ENCODE measurements at places on chromosomes 4 and X.

DNA sequence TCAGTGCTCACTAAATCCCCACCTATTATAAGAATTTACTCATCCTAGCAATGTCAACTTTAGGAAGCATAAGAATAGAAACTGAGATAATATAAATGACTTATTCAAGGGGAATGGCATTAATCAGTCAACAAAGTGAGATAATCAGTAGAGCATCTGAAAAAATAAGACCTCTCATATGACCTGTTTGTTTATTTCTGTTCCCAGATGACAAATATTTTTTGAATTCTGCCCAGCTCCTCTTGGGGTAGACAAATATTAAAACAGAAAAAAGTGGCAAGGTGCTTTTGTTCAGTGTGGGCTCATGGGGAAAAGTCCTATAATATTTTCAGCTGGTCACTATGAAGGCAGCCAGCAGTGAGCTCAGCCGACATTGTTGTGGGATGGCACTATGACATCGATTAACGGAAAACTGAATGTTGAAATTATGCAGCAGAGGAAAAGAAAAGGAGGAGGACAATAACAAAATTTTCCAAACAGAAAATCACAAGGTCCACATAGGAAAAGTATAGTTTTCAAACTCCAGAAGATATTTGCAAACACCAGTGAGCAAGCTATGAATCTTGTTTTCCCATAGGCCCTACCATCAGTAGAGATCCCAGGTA lies 109.6 kb downstream of the ANXA3 start:
- DNase-seq = no peak

- DNase-seq = no peak
Observed at GRCh38 chr4:91127192-91127591, 1000.0 kb downstream of the CCSER1 start.

GRCh38 chr4:1246901-1247863 lies 1.7 kb downstream of the CTBP1 start:
- no peak for DNase-seq

DNA sequence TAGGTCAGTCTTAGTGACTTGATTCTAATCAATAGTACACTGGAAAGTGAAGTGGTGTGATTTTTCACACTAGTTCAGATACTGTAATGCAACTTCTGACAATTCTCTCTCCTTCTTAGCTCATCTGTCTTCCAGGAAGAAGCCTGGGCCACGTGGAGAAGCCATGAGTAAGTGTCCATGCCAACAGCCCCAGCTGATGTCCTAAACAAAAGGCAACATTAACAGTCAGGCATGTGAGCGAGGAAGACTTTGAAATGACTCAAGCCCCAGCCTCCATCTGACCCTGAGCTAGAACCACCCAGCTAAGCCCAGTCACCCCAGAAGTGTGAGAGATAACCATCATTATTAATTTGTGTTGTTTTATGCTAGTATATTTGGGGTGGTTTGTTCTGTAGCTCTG lies 115.7 kb upstream of the MAGEB16 start:
- DNase-seq = no peak

DNA sequence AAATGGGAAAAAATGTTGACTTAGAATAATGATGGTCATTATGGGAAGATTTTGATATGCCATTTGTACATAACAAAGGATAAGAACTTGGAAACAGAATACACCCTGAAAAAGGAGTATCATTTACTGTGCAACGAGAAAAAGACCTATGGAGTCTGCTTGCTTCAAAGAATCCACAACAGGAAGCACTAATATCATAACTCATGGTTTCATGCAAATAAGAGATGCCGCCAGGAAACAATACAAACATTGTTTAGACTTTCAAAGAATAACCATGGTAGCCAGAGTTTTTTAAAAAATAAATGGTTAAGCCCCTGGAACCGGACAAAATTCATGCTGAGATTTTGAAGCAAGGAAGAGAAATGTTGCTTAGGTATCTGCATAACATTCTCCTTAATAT lies 139.9 kb upstream of the ETNPPL start:
- DNase-seq = no peak
